A549 (cell line): ENCODE measurements at places on chromosomes 13 and 19.

DNA sequence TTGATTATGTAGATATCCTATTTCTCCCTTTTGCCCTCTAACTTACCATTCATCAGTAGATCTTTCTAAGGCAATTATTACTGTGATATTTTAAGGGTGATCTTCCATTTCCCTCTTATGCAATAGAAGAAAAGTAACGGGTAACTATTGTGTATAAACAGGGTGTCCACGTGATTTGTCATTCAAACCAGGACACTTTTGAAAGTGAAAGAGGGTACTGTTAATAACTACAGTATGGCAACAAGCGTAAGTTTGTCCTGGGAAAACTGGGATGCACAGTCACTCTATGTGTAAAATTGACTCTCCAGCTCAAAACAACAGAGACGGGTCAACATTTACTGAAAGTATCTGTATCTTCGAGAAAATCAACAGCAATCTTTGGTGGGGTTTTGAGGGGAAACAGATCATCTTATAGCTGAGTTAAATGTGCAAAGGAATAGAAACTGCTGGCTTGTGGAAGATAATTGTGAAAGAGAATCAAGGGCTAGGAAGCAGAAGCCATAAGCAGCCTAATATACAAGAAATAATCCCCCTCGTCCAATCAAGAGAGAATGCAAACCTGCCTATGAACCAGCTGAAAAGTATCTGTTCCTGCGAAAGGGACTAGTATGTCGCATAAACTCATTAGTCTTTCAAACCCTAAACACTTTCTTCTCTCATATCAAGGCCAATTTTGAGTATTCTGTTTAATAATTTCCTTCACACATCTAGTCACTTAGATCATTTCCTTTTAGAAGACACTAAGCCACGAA lies 126.7 kb downstream of the FOXO1 start:
- DNase-seq: no peak

- DNase-seq: no peak
Measured at GRCh38 chr13:113010510-113010865, 41.5 kb downstream of the MCF2L start.

DNA sequence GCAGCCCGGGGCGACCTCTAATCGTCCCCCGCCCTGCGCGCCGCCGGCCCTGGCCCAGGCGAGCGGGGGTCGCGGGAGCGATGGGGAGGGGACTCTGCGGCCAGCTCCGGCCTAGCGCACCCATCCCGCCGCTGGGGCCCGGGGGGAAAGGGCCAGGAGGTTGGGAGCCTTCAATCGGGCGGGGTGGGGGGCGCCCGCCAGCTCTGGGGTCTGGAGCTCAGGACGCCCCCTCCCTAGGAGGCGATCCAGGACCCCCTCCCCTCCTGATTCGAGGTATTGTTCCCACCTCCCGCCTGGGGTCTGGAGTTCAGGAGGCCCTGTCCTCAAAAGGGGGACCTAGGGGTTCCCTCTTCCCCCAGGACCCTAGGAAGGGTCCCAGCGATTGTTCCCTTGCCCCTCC lies 430 bp downstream of the ZNF358 start:
- no peak for DNase-seq

DNA sequence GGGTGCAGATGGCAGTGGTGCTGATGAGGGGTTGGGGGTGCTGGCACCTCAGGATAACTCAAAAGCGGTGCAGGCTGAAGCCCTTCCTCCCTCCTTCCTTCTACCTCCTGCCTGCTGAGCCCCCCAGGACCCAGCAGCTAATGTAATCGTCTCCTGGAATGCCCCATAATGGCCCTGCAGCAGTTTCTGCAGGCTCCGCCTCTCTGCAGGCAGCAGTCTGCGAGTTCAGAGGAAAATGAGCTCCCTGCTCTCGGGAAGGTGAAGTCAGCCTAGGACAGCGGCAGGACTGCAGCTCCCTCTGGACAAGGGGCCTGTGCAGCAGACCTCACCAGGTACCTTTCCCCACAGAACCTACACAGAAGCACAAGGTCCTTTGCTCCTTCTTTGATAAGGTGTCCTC lies 130.9 kb downstream of the ZDHHC20 start:
- DNase-seq: no peak

DNA sequence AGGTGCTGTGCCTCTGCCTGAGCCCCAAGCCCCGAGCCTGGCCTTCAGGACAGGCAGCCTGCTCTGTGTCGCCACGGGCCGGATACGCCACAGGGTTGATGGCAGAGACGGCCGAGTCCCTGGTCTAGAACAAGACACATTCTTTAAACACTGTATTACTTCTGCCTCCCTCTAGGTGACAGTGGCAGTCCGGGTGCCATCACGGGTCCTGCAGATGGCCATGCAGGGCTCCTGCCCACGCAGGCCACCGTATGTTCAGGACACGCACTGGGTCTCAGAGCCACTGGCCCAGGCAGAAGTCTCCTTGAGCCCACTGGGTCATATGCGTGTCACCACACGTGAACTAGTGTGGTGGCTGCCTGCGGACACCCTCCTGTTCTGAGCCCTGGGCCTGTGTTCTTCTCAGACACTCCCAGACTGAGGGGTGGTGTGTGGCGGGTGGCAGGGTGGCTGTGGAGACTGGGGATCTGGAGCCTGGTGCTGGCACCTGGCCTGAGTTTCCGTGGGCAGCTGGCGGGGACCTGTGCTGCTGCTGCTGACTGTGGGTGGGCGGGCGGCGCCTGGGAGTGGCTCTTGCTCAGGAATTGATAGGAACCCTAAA lies 4.4 kb downstream of the PLEKHJ1 start:
- peak; percentile 34 for DNase-seq

DNA sequence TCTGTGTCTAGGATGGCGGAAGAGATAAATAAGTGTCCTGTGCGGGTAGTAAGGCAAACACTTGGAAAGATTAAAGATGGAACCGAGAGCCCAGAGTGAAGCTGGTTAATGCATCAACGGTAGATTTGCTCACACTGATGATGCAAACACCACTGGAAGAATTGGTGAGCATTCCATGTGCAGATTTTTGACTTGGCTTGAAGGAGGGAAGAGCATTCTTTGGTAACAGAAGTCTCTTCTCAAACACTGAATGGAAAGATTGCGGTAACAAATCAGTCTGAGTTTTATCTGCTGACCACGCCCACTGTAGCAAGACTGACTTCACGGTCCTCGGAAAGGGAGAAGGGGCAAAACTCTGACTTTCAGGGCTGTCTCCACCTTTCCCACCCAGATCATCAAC lies 112.5 kb downstream of the COL4A1 start:
- DNase-seq: no peak

- no peak for DNase-seq
Measured at GRCh38 chr13:74153316-74153715, 19.1 kb upstream of the KLF12 start.

GRCh38 chr13:113141601-113141970 lies 16.9 kb upstream of the PROZ start:
- no peak for DNase-seq

DNA sequence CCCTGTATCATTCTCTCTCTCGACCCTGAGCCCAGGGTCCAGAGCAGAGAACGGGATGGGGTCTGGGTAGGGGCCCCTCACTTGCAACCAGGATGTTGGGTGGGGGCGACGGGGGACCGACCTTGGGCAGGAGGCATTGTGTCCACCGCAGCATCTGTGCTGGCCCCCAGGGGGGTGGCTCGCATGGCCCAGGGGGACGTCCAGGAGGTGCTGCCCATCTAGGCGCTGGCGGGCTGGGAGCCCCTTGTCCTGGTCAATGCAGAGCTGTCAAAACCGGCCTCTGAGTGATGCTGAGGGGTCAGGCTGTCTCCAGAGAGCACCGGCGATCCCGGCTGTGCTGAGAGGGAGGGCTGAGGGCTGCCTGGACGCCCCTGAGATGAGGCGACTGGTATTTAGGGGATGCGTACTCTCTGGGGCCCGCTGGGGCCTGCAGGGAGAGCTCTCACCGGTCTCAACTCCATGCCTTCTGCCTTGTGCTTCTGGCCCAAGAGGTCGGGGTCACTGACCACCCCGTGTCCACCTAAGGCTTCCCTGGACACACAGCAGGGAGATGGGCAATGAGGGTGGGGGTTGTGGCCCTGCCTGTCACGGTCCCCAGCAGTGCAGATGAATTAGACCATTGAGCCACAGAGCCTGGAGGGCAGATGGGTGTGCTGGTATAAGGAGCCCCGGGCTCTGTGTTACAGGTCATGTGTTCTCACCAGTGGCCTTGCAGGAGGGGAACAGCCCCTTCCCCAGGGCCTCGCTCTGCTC lies 8.6 kb downstream of the RPS9 start:
- peak; percentile 52 for DNase-seq

GRCh38 chr13:24888291-24888931 lies 124.4 kb downstream of the RNF17 start:
- DNase-seq: no peak

DNA sequence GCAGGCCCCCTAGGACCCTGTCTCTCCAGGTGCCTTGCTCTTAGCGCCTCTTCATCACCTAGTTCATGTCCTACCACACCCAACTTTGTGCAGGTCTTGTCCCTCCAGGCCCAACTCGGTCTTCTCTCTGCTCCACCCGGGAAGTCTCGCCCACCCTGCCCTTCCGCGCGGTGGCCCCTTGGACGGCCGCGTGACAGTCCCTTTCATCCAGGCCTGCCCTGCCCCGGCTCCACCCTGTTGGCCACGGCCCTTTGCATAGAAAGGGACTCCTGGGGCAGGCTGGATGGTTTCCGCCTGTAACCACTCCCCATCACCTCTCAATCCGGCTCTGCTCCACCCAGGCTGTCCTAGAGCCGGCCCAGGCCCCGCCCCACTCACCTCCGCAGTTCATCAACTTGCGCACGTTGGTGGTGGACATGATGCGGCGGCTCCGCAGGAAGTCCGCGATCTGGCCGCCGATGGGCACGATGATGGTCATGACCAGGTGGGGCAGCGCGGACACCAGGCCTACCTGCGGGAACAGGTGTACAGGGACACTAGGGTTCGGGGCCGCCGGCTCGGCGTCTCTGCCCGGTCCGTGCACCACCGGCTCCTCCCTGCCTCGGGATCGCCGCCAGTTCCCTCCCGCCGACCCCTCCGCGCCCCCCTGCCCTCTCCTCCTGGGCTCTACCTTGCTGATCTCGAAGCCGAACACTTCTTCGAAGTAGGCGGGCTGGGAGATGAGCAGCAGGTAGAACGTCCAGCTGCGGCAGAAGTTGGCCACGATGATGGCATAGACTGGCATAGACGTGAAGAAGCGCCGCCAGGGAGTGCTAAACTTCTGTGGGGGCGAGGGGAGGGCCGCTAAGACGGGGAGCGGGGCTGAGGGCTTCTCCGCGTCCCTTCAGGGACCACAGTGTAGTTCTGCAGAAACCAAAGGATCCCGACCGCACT lies 7.2 kb downstream of the GFY start:
- DNase-seq: no peak

DNA sequence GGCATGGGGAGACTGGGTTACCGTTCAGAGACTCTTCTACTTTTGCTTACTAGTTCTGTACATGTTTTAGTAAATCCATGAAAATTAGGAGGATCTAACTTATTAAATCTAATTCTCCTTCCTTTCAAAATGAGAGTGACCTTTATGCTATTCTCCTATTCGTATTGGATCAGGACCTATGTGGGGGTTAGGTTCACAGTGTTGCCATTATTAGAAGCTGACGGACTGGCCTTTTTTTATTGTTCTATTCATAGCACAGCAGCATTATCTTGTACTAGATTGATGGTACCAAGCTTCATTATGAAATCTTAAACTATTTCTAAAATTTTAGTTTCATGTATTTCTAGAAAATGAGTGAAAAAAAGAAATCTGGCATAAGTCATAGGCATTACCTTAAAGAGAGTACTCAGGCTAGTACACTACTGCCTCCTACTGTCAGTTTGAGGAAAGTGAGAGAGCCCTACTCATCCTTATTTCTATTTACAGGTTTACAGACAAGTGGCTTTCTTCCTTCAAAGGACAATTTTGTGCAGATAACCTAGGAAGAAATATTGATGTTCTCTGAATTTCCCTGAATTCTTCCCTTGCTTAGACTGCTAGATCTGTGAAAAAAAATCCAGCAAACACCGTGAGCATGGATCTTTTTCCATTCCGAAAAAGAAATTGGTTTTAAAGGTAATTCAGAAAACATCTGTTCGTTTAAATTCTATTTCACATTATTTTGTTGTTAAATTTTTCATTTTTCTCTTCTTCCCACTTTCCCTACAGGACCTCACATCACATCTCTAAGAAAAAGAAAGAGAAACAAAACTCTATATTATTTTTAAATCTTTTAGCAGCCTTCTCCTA lies 485.5 kb downstream of the DIAPH3 start:
- DNase-seq: peak; percentile 6

GRCh38 chr19:55529636-55530234 lies 7.2 kb downstream of the SBK2 start:
- no peak for DNase-seq

GRCh38 chr19:48874303-48875135 lies 2.3 kb downstream of the PPP1R15A start:
- peak; percentile 52 for DNase-seq

GRCh38 chr13:33392794-33393405 lies 107.3 kb upstream of the STARD13 start:
- DNase-seq: no peak

- DNase-seq: peak; percentile 72
Measured at GRCh38 chr19:7605490-7606222, 10.0 kb downstream of the CAMSAP3 start.

- peak; percentile 15 for DNase-seq
Measured at GRCh38 chr13:48595431-48596429, 58.0 kb upstream of the CYSLTR2 start.

DNA sequence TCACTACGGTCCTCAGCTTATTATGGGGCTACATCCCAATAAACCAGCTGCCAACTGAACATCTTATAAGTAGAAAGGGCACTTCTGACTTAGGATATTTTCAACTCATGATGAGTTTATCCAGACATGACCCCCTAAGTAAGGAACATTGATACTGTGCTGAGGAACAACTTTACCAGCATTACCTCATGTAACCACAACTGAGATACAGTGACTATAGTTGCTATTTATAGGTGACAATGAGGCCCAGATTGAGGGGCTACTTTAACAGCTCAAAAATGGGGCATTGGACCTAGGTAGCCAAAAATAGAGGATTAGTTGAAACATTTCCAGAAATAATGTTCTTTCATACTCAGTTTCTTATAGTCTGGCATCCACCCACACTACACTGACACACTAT lies 26.8 kb downstream of the SKA3 start:
- DNase-seq: no peak

DNA sequence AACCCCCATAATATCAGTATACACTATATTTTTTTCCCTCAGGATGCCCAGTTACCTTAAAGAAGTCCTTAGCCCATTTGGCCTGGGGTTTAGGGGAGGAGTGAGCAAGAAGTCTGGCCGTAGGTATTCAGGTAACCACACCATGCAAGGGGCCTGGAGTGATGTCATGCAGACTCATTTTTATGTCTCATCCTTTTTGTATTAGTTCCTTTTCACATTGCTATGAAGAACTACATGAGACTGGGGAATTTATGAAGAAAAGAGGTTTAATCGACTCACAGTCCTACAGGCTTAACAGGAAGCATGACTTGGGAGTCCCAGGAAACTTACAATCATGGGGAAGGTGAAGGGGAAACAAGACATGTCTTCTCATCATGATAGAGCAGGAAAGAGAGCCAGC lies 12.2 kb downstream of the TPP2 start:
- DNase-seq: no peak

DNA sequence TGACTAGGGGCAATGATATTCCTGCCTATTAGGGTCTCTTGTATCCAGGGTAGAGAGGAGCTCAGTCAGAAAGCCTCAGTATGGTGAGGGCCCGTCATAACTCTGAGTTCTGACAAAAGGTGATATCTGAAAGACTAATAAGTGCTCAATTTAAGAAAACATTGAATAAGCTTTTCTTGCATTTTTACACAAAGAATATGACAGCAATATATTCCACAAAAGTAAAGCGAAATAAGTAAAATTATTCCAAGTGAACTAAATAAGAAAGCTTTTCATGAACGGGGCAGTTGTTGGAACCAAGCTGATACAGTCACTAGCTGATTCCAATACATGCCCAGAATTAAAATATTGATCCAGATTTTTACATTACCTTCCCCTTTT lies 40.5 kb downstream of the CEACAM1 start:
- no peak for DNase-seq

- peak; percentile 15 for DNase-seq
Measured at GRCh38 chr13:107867701-107868661, 347.4 kb downstream of the LIG4 start.
